ENCODE measurements at places on chromosomes 1 and 21.

GRCh38 chr21:45574691-45575090, 32.5 kb upstream of the SLC19A1 start:
- DNase-seq = no peak

DNA sequence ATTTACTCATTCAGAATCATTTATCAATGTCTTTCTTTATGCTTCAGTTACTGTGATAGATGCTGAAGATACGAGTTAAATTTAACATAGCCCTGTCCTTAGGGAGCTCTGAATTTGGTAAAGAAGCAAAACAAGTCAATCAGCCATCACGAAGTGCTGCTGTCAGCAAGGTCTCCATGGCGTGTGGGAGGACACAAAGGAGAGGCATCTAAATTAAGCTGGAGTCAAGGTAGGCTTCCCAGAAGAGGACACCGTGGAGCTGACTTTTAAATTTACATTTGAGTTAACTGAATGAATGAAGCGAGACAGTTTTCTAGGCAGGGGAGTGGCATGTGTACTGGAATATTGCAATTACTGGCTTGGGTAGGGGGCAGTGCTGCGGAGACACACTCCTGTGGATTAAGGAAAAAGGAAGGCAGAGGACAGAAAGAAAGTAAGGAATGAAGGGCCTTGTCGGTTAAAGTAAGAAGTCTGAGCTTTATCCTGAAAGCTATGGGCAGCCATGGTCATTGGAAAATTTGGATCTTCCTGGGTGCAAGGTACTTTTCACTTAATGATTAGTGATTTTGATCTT, 41.3 kb upstream of the C1orf87 start:
- DNase-seq = no peak

GRCh38 chr1:212586206-212587015, 22.1 kb upstream of the ATF3 start:
- no peak for DNase-seq

DNA sequence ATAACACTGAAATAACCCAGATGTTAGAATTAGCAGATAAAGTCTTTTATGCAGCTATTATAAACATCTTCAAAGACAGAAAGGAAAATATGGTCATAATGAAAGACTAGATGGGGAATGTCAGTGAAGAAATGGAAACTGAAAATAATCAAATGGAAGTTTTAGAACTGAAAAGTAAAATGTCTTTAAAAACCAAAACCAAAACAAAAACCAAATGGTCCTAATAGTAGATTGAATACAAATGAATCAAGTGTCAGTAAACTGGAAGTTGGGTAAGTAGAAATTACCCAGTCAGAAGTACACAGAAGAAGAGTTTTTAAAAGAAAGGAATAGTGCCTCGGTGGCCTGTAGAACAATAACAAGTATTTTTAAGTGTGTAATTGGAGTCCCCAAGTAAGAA, 72.7 kb downstream of the SYCP1 start:
- DNase-seq = no peak

- DNase-seq = no peak
These were observed 11.4 kb downstream of the RPE65 start for GRCh38 chr1:68438310-68438709.

DNA sequence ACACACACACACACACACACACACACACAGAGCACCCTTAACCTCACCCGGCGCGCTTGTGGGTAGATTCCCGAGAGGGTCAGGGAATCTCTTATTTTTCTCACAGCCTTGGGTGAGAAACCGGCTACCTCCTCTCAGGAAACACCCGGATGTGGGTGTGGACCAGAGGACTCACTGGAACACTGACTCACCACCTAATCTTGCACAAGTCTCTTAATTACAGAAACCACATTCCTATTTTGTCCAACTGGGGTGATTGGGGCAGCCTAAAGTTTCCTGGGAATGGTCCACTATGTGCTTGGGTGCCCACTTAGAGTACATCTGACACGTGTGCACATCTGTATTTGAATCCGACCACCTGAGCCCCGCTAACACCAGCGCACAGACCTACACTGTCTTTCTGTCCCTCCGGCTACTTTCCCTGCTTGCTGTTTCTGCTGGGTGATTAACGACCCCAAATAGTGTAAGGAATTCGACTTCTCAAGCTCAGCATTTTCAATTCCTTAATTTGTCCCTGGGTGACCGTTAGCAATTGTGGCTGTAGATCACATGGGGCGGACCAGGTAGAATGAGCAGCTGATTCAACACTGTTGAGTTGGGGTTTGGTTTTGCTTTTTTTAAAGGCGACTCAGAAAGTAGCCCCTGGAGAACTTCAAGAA, 14.0 kb upstream of the TBX15 start:
- DNase-seq = peak; percentile 87

- DNase-seq = peak; percentile 11
These were observed 123.5 kb downstream of the CRB1 start for GRCh38 chr1:197391303-197392226.

DNA sequence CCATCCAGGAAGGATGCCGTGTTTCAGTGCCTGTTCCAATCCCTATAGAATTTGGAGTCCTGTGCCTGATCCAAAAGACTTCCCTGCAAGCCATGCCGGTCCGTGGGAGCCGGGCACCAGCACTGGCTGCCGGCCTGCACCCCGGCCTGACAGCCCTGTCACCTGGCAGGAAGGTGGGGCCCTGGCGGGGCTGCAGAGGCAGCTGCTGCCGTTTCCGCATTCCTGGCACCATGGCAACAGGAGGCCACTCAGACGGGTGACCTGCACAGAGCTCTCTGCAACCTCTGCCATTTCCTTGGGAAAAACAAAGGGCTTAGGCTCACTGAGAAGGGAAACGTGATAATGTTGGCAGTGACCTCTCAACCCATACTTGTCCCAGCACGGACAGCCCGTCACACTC, 63.2 kb upstream of the TMEM51 start:
- no peak for DNase-seq

GRCh38 chr1:48979940-48980339, 203.2 kb upstream of the BEND5 start:
- no peak for DNase-seq

GRCh38 chr1:115377411-115377810, 39.4 kb upstream of the NGF start:
- peak; percentile 38 for DNase-seq
